Naive thymus-derived CD4-positive, alpha-beta T cell (primary cell): ENCODE measurements at places on chromosomes 12 and 14. TPM values are rescaled to one million over a fixed set of nuclear protein-coding genes. Genes with fewer than 3 reads are reported as not detected.

The DAO gene
- total RNA-seq, result not detected

DNA sequence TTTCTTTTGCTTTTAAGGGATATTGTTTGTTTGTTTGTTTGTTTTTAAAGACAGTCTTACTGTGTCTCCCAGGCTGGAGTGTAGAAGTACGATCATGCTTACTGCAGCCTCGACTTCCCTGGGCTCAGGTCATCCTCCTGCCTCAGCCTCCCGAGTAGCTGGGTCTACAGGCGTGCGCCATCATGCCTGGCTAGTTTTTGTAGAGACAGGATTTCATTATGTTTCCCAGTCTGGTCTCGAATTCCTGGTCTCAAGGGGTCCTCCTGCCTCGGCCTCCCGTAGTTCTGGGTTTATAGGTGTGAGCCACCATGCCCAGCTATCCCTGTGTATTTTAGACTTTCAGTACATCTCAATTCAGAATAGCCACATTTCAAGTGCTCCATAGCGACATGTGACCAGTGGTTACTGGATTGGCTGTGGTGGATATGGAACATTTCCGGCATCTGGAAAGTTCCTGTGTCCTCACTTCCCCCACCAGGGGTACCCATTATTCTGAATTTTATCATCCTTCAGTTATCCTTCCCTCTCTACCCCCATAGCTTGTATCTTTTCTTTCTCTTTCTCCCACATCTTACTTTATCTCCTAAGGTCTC, 61.1 kb downstream of the HRK start:
- peaks cover 11% of the 10 kb centered on the region for H3K4me1 ChIP-seq
- H3K4me3 ChIP-seq, result no peak overlapping the region
- H3K36me3 ChIP-seq, result no peaks in the 10 kb centered on the region
- no peak for DNase-seq
- H3K27me3 ChIP-seq, result no peaks in the 10 kb centered on the region

DNA sequence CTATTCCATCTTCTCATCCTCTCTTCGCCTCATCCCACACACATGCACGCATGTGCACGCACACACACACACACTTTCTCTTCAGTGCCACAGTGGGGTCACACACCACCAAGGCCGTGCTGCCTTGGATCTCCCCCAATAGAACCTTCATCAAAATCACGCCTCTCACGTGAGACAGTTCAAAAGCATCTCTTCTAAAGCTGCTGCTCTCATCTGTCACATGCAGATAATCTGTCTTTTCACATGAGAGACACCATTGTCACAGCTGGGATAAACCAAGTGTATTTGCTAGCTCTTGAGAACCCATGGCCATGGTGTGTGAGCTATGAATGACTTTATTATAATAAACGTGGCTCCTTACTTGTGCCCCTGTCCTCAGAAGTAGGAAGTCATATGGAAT, 218.7 kb downstream of the EGLN3 start:
- no peak for DNase-seq
- no peak overlapping the region for H3K4me3 ChIP-seq
- no peaks in the 10 kb centered on the region for H3K4me1 ChIP-seq
- H3K27me3 ChIP-seq, result no peaks in the 10 kb centered on the region

GRCh38 chr14:93962701-93963601, 13.4 kb downstream of the ASB2 start:
- H3K4me1 ChIP-seq, result peaks cover 44% of the 10 kb centered on the region
- no peaks in the 10 kb centered on the region for H3K27me3 ChIP-seq
- DNase-seq, result peak; percentile 31

GRCh38 chr12:105713606-105714305, 383.3 kb downstream of the C12orf75 start:
- no peaks in the 10 kb centered on the region for H3K27me3 ChIP-seq
- H3K27ac ChIP-seq, result no peak overlapping the region
- no peaks in the 10 kb centered on the region for H3K4me1 ChIP-seq
- DNase-seq, result no peak
- H3K36me3 ChIP-seq, result no peaks in the 10 kb centered on the region

- no peak for DNase-seq
- no peaks in the 10 kb centered on the region for H3K4me1 ChIP-seq
- H3K4me3 ChIP-seq, result no peak overlapping the region
- no peaks in the 10 kb centered on the region for H3K27me3 ChIP-seq
Observed at GRCh38 chr12:58364389-58365086, 423.2 kb downstream of the ATP23 start.

- no peak overlapping the region for H3K4me3 ChIP-seq
- no peak for DNase-seq
- no peak overlapping the region for H3K27ac ChIP-seq
- no peaks in the 10 kb centered on the region for H3K27me3 ChIP-seq
- no peaks in the 10 kb centered on the region for H3K36me3 ChIP-seq
Observed at GRCh38 chr12:113537046-113537750, 65.5 kb upstream of the LHX5 start.

DNA sequence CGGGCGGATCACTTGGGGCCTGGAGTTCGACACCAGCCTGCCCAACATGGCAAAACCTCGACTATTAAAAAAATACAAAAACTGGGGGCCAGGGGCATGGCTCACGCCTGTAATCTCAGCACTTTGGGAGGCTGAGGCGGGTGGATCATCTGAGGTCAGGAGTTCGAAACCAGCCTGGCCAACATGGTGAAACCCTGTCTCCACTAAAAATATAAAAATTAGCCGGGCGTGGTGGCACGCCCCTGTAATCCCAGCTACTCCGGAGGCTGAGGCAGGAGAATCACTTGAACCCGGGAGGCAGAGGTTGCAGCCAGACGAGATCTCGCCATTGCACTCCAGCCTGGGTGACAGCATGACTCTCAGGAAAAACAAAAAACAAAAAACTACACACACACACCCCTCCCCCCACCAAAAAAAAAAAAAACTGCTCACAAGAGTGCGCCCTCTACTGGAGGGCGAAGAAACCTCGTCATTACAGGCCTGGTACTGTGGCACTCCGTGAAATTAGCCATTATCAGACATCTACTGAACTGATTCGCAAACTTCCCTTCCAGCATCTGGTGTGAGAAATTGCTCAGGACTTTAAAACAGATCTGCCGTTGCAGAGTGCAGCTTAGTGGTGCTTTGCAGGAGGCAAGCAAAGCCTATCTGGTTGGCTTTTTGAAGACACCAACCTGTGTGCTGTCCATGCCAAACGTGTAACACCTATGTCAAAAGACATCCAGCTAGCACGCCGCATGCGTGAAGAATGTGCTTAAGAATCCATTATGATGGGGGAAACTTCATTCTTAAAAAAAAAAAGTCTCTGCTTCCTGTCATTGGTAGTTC, 7.7 kb downstream of the PPP1R3E start:
- H3K36me3 ChIP-seq, result no peaks in the 10 kb centered on the region
- no peak overlapping the region for H3K4me3 ChIP-seq
- H3K27me3 ChIP-seq, result no peaks in the 10 kb centered on the region
- no peaks in the 10 kb centered on the region for H3K4me1 ChIP-seq
- peak overlapping the region; percentile 51 for H3K27ac ChIP-seq
- DNase-seq, result peak; percentile 66

GRCh38 chr14:95467232-95467631, 49.2 kb downstream of the SYNE3 start:
- DNase-seq, result no peak
- no peaks in the 10 kb centered on the region for H3K27me3 ChIP-seq
- H3K4me3 ChIP-seq, result no peak overlapping the region

- DNase-seq, result no peak
- H3K4me3 ChIP-seq, result no peak overlapping the region
- H3K36me3 ChIP-seq, result no peaks in the 10 kb centered on the region
- peaks cover 71% of the 10 kb centered on the region for H3K4me1 ChIP-seq
- peak overlapping the region; percentile 59 for H3K27ac ChIP-seq
Observed at GRCh38 chr14:55336691-55337090, 65.5 kb downstream of the FBXO34 start.

- no peaks in the 10 kb centered on the region for H3K36me3 ChIP-seq
- H3K4me1 ChIP-seq, result no peaks in the 10 kb centered on the region
- no peak overlapping the region for H3K4me3 ChIP-seq
- H3K27me3 ChIP-seq, result no peaks in the 10 kb centered on the region
- no peak for DNase-seq
- no peak overlapping the region for H3K27ac ChIP-seq
Observed at GRCh38 chr12:105479710-105480109, 149.2 kb downstream of the C12orf75 start.

DNA sequence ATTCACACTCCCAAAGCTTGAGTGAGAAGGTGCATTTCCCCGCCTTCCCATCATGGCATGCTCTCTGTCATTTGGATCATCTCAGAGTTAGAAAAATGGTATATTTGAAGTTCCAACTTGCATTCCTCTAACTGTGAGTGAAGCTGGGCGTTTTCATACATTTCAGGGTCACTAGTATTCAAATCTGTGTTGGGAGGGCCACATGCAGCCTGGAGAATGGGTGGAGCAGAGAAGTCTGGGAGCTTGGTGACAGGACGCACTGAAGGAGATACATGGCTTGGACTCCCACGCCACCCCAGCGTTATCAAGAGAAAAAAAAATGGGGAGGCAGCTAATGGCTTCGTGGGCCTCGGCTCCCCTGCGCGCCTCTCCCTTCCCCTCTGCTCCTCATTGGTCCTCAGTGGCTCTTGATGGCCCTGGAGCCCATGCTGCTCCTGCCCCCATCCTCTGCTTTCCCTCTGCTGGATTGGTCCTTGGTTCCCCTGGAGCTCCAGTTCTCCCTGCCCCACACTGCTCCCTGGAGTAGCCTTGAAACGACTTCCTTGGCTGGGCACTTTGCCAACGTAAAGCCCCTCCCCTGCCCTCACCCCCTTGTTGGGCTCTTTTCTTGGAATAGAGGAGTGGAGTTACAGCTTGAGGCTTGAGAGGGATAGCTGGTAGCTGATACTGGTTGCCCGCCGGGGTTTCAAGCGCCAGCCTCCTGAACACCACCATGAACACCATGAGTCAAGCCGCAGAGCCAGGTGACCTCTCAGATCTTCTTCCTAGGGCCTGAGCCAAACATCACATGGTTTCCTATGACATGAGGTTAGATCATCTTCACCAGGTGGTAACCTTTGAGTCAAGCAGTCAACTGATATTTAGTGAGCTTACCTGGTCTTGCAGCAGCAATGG, 139.6 kb downstream of the PRKCH start:
- H3K36me3 ChIP-seq, result peaks cover 76% of the 10 kb centered on the region
- H3K4me3 ChIP-seq, result no peak overlapping the region
- H3K27ac ChIP-seq, result peak overlapping the region; percentile 56
- H3K4me1 ChIP-seq, result peaks cover 27% of the 10 kb centered on the region
- DNase-seq, result no peak
- no peaks in the 10 kb centered on the region for H3K27me3 ChIP-seq

- H3K36me3 ChIP-seq, result no peaks in the 10 kb centered on the region
- H3K27me3 ChIP-seq, result peaks cover 35% of the 10 kb centered on the region
- H3K4me1 ChIP-seq, result peaks cover 32% of the 10 kb centered on the region
Observed at GRCh38 chr12:1529862-1530591, 64.4 kb downstream of the FBXL14 start.

GRCh38 chr12:46368138-46368537, 4.4 kb downstream of the SLC38A2 start:
- H3K36me3 ChIP-seq, result peaks cover 40% of the 10 kb centered on the region
- H3K4me3 ChIP-seq, result peak overlapping the region; percentile 13
- no peaks in the 10 kb centered on the region for H3K27me3 ChIP-seq
- DNase-seq, result no peak
- peak overlapping the region; percentile 89 for H3K27ac ChIP-seq

DNA sequence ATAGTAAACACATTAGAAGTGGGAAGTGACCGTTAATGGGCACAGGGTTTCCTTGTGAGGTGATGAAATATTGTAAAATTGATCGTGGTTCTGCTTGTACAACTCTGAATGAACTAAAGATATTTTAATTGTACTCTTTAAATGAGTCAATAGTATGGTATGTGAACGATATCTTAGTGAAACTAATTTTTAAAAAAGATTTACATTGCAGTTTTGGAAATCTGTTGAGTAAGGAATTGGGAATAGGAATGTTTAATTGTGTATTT, 1.7 kb downstream of the ZNF410 start:
- no peaks in the 10 kb centered on the region for H3K27me3 ChIP-seq
- no peaks in the 10 kb centered on the region for H3K36me3 ChIP-seq
- H3K4me1 ChIP-seq, result peaks cover 17% of the 10 kb centered on the region
- DNase-seq, result no peak
- H3K4me3 ChIP-seq, result no peak overlapping the region

DNA sequence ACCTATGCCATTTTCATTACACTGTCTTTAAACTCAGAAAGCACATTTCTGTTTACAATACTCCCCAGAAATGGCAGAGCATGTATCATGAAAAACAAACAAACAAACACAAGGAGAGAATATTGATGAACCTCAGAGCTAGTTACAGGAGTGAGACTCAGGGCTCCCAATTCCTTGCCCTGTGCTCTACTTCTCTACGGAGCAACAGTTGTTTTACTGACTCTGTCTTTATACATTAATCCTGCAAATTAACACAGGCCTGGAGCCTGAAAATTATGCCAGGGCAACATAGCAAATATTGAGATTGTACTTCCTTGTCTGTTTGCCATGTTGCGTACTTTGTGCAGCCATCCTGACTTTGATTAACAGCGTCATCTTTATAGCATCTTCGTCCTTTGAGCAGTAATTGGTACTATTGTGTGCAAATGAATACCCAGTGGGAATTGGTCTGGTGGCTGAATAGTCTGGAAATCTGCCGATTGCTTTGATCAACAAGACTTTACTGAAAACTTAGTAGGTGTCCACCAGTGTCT, 15.2 kb upstream of the AKAP6 start:
- H3K4me1 ChIP-seq, result no peaks in the 10 kb centered on the region
- DNase-seq, result no peak
- H3K4me3 ChIP-seq, result no peak overlapping the region
- H3K27me3 ChIP-seq, result no peaks in the 10 kb centered on the region

- H3K36me3 ChIP-seq, result no peaks in the 10 kb centered on the region
- no peaks in the 10 kb centered on the region for H3K27me3 ChIP-seq
Observed at GRCh38 chr14:77407158-77407557, 16.2 kb downstream of the NOXRED1 start.

GRCh38 chr14:32121536-32121935, 44.4 kb downstream of the ARHGAP5 start:
- no peak overlapping the region for H3K4me3 ChIP-seq
- no peaks in the 10 kb centered on the region for H3K27me3 ChIP-seq
- no peak for DNase-seq
- H3K4me1 ChIP-seq, result no peaks in the 10 kb centered on the region
- H3K36me3 ChIP-seq, result no peaks in the 10 kb centered on the region
- no peak overlapping the region for H3K27ac ChIP-seq

DNA sequence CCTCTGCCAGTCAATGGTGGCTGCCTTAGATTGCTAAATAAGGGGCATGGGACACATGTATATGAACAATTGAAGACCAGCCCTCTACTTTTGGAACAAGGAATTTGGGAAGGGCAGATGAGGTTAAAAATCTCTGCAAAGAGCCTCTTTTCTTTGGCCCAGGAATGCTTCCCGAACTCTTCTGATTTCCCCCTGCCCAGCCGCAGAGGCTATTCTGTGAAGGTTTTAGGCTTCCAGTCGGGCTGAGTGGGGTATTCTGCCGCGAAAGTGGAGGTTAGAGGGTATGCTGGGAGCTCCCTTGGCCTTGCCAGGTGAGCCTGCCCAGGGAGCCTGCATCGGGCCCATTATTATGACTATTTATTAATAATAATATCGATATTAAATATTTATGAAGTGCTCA, 1.2 kb downstream of the POU6F1 start:
- H3K4me3 ChIP-seq, result no peak overlapping the region
- DNase-seq, result no peak
- H3K27me3 ChIP-seq, result no peaks in the 10 kb centered on the region
